CD4-positive, alpha-beta T cell treated with Interleukin-10 for 1 hour (primary cell): ENCODE measurements at places on chromosomes 5 and 9.

DNA sequence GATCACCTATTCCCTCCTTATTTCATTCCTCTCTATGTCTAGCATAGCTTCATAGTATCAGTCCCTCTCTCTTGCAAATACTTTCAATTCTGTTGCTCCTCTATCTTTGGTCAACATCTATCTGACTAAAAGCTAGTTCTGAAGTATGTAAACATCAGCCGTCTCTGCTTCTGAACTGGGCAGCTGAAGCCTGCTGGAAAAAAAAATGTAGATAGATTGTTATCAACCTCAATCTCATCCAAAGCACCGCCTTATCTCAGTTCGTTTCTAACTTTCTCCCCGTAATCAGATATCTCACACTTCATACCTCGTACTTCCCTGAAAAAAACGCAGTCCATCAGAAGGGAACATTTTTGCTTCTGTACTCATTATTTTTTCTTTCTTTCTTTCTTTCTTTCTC lies 4.5 kb upstream of the SEMA6A start:
- DNase-seq = no peak

DNA sequence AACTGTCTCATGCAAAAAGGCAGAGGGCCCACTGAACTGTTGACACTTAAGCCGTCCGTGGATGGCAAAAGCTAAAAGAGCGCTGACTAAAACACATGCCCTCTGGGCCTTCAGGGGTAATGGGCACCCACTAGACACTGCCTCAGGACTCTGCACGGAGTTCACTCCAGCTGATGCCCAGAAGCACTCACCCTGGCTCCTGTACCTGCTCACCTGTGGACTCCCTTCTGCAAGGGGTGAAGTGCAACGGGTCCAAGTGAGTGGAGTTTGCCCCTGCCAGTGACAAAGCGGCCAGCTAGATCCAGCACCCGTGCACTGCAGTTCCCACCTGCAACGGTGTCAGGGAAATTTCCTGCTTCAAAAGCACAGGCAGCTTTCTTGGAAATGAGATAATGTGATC lies 50.2 kb downstream of the SLC1A1 start:
- no peak for DNase-seq

DNA sequence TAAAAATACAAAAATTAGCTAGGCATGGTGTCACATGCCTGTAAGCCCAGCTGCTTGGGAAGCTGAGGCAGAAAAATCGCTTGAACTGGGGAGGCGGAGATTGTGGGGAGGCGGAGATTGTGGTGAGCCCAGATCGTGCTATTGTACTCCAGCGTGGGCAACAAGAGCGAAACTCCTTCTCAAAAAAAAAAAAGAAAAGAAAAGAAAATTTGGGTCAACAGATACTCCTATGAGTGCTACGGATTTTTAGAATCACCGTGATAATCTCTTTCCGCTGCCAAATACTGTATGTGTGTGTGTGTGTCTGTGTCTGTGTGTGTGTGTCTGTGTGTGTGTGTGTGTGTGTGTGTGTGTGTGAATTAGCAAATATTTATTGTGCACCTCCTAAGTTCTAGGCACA lies 64.4 kb downstream of the ARRDC3 start:
- DNase-seq = peak; percentile 22

- no peak for DNase-seq
These were observed 271.1 kb upstream of the NMUR2 start for GRCh38 chr5:152676196-152676595.

DNA sequence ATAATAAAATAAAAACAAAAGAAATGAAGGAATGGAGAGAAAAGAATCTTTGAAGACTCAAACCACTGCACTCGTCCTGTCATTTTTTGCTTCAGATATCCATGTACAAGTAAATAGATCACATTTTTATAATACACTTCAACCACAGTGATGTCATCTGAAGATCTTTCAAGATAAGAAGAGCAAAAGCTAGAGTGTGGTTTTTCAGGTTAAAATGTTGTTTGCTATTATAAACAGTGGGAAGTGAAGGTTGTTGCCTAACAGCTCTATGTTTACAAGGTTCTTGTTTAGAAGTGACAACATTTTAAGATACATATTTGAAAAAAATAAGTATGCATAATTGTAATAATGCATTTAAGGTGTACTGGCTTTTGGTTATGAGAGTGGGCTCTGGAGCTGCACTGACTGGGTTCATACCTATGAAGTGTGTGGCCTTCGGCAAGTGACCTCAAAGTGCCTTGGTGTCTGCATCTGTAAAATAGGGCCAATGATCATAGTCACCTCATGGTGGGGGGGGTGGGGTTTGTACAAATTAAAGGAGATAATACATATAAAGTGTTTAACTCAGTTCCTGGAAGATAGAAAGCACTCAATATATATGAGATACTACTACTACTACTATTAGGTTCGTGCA lies 45.5 kb upstream of the IL7R start:
- DNase-seq = peak; percentile 85

GRCh38 chr5:33332804-33333203 lies 108.0 kb upstream of the TARS1 start:
- no peak for DNase-seq

- no peak for DNase-seq
These were observed 10.7 kb downstream of the IQGAP2 start for GRCh38 chr5:76413746-76414145.

- DNase-seq = no peak
These were observed 40.9 kb downstream of the TNPO1 start for GRCh38 chr5:72857396-72857795.

DNA sequence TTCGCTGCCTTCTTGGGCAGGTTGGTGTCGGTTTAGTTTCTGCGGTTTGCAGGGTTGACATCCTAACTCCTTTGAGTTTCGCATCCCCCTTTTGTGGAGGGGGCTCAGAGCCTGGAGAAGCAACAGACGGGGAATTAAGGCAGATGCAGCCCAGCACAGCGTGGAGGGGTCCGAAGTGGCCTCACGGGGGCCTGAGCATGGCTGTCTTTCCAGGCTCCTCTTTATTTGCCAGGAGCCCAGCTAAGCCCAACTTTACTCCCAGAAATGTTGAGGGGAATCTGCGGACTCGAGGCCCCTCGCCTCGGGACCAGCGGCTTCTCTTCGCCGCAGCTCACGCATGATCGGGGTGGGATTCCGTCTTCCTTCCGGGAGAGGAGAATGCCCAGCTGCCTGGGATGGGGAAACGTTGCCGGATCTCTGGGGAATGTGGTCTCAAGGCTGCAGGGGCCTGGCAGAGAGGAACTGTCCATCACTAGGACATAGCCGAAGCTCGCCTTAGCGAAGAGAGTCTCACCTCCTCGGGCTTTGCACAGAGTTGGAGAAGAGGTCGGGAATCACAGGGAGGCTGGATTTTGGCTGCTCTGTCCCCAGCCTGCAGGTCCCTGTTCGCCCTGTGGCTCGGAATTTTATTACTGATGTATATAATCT lies 1.3 kb downstream of the RAI14 start:
- no peak for DNase-seq

DNA sequence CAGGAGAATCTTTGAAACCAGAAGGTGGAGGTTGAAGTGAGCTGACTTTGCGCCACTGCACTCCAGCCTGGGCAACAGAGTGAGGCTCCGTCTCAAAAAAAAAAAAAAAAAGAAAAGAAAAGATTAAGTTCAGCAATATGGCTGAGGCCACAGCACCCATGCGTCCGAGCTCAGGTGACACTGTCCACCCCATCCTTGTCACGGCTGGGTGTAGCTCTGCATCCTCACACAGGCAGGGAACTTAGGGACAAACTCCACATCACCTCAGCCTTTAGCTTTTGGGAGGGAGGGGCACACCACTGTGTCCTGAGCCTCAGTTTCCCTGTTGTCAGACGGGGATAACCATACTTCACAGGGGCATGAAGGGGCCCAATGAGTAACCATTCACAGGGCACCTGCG lies 15.5 kb downstream of the FGD3 start:
- no peak for DNase-seq

- no peak for DNase-seq
These were observed 4.9 kb upstream of the SH3PXD2B start for GRCh38 chr5:172458976-172459782.
